ENCODE measurements at places on chromosomes 7 and 10.

GRCh38 chr10:59285073-59285472 is 77.3 kb downstream of the FAM13C start:
- DNase-seq, result no peak

DNA sequence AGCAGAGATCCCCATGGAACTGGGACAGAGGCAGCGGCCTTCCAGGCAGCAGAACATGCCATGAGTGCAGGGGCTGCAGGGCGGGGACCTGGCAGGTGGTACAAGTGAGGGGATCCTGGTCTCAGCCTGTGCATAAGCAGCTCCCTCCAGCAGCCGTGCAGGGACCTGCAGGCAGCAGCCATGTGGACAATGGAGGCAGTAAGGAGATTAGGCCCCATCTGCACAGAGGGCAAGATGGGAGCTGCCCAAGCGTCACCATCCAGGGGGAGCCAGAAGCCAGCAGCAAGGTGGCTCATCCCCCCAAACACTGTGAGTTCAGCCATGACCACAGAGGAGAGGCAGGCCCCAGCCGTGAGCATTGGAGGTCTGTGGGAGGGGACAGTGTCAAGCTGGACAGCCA is 3.1 kb downstream of the DDC start:
- no peak for DNase-seq

DNA sequence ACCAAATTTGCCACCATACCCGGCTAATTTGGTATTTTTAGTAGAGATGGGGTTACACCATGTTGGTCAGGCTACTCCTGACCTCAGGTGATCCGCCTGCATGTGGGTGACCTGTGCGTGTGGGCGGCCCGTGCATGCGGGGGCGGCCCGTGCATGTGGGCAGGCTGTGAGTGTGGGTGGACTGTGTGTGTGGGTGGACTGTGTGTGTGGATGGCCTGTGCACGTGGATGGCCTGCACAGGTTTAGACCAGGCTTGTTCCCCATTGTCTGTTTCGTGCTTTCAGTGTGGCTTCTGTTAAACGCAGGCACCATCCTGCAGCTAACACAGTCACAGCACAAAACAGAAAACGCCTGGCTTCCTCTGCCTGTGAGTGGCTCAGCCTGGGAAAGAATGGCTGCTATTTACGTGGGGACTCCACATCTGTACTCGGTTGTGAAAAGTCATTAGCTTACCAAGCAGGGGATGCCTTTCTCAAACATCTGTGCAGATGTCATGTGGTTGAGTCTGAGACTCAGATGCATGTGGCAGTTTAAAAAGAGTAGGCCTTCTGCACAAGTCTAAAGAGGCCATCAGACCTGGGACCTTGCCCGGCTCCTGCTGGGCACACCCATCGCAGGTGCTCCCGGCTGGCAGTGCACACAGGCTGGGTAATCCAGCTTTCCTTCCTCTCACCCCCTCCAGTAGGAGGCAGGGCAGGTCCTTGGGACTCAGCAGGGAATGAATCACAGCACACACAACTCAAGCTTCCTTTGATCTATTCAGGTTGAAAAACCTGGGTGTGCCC is 91.6 kb downstream of the COBL start:
- DNase-seq, result peak; percentile 26

DNA sequence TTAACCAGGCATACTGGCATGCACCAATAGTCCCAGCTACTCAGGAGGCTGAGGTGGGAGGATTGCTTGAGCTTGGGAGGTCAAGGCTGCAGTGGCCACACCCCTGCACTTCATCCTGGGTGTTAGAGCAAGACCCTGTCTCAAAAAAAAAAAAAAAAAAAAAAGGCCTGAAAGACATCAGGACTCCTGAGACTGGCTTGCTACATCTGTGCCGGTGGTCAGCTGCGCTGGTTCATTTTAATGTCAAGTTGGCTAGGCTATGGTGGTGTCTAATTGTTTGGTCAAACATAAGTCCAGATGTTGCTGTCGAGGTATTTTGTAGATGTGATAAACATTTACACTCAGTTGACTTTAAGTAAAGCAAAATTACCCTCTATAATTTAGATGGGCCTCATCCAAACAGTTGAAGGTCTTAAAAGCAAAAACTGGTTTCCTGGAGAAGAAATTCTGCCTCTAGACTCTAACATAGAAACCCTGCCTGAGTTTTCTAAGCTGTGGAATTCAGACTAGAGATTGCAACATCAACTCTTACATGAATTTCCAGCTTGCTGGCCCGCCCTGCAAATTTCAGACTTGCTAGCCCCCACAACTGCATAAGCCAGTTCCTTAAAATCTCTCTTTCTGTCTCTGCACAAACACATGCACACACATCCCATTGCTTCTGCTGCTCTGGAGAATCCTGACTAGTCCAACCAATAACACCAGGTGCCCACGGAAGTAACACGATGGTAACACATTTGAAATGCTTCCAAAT is 18.2 kb downstream of the MYOF start:
- no peak for DNase-seq

GRCh38 chr7:95550546-95550945 is 45.8 kb downstream of the PDK4 start:
- no peak for DNase-seq

DNA sequence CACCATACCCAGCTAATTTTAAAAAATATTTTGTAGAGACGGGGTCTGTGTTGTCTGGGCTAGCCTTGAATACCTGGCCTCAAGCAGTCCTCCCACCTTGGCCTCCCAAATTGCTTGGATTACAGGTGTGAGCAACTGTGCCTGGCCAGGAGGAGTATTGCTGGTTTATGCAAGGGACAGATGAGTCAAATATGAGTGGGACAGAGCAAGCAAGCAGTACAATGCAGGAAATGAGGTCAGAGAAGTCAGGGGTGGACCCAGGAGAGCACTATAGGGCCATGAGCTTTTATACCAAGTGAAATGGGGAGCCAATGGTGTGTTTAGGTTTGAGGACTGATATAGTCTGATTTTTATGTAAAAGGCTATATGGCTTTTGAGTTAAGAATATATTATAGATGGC is 6.3 kb downstream of the TSPAN13 start:
- no peak for DNase-seq

GRCh38 chr10:127905001-127905847 is 1.7 kb upstream of the PTPRE start:
- DNase-seq, result no peak

DNA sequence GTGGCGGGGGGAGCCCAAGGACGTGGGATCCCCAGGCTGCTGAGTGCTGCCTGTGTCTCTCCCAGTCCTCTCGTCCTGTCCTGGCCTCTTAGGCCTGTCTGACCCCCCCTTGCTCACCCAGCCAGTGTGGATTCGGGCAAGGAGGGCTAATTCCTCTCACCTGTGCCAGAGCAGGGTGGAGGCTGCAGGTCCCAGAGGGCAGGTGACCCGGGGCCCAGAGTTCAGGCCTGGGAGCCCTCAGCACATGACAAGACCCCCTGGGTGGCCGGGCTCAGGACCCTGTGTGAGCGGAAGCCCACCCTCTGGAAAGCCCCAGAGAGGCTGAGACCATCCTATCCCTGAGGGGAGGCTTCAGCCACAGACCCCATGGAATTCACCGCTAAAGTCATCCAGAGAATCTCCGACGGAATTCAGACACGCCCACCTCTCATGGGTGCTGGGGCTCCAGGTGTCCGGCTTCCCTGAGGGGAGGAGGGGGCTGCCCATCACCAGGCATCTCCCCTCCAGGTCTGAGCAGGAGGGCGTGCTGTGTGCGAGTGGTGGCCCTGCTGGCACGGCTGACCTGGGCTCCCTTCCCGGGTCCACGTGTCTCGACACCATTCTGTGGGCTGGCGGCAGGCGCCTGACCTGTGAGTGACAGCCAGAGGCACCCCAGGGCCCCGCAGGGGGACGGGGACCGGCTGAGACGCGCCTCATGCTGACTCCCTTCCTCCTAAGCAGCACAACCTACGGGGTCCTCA is 5.0 kb downstream of the KNDC1 start:
- DNase-seq, result no peak

DNA sequence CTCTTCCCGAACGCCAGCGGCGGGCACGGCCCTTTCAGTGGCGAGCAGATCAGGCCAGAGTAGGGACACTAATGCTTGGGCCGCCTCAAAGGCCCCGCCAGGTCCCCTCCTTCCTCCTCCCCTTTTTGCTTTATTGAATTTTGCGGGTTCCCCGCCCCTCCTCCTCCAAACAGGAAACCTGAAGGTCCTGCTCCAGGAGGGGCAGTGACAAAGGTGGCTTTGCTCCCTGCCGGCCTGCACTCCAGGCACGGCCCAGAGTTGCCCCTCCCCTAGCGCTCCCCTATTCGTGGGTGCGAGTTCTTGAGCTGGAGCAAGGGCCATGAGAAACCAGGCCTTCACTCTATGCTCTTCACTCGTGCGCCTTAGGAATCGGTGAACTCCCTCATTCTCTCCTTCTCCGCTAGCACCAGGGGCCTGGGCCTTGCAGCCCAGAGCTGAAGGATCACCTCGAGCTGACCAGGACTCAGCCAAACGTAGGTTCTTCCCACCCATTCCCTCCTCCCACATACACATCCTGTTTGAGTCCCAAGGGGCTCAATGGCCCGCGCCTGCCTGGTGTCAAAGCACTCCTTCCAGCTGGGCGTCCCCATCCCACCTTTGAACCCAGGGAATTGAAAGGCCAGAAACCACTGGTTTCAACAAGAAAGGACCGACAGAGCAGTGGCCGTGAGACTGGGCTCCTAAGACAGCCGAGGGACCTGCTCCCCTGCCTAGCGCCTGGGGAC is 619 bp upstream of the HOXA6 start:
- no peak for DNase-seq

DNA sequence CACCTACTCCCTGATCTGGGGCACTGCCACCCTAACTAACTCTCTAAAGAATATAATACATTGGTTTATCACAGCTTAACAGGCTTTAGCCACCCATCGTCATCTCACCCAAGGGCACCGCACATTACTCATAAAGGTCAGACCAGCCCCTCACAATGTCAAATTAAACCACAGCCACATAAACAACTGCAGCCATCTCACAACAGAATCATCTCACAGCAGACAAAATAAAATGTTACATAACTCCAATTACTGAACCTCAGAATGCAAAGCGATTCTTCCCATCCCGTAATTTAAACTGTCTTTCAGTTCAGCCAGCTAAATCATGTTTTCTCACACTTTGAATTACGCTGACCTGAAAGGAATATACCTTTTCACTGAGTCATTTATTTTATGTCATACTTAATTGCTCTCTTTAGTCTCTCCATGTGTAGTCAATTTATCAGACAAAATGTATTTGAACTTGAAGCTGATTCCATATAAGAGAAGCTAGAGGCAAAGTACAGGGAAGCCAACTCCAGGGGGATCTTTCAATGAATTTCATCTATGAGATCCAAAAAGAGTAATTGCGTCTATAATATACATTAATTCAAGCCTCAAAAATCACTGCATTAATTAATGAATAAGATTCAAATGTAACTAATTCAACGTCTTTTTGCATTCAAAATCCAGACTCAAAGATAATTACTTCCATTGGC is 96.9 kb upstream of the NEBL start:
- no peak for DNase-seq
